Activated CD4-positive, CD25-positive, alpha-beta regulatory T cell treated with anti-CD3 and anti-CD28 coated beads, Interleukin-2, amount 50 U/mL, for 72 hours (primary cell): ENCODE measurements at places on chromosomes 2 and 18.

DNA sequence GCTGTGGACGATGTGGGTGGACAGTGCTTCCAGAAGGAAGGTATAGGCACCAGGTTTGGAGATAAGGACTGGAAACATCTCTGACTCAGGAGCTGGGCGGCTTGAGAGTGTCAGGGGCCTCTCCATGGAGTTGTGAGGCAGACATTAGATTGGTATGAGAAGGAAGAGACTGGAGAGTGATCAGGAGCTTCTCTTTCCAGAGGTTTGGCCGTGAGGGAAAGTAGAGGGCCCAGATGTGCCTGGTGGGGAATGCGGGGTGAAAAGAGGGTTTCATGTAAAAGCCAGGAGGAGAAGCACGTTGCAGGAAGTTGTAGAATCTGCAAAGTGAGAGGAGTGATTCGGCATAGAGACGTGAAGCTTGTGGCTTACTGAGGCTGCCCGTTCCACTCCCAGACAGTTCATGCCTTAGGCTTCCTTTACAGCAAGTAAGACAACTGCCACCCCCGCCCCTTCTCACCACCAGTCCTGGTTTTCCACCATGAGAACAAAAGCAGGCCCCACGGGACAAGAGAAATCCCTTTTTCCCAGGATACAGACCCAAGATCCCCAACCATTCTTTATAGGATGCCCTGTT lies 166.3 kb upstream of the HDAC4 start:
- no peak for DNase-seq

- no peak for DNase-seq
Observed at GRCh38 chr18:51164342-51164741, 33.1 kb downstream of the MEX3C start.

GRCh38 chr2:219578811-219579613 lies 6.9 kb downstream of the INHA start:
- no peak for DNase-seq

- DNase-seq = no peak
Observed at GRCh38 chr2:12127638-12128037, 381.2 kb downstream of the LPIN1 start.

DNA sequence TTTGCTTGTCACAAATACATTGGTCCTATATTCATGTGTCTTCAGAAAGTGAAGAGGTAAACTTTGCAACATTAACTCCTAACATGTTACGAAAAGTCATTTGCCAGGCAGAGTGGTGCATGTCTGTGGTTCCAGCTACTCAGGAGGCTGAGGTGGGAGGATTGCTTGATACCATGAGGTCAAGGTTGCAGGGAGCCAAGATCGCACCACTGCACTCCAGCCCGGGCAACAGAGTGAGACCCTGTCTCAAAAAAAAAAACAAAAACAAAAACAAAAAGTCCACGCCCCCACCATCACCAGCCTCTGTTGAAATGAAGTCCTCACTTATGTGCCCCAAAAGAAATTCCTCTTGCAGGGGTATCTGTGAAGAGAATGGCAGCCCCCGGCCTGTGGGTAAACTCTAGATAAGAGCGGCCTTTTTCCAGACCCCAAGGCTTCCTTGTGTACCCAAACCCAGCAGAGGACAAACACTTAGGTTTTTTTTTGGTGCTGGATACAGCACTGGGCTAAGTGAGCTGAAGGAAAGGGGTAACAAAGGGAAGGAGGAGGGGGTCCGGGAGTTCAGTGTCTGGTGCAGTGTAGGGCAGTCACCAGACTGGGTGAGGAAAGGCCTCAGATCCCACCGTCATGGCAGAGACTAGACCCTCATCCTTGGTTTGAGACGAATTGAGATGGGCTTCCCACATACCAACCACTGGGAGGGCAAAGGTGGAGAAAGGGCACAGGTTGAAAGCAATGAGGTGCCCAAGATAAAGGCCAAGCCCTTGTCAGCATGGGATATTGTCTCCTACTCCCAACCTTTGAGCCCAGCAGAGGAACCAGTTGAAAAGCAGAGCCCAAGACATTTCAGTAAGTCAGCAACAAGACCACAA lies 19.2 kb downstream of the HSPD1 start:
- DNase-seq = no peak
